ENCODE measurements at places on chromosomes 1 and 21.

DNA sequence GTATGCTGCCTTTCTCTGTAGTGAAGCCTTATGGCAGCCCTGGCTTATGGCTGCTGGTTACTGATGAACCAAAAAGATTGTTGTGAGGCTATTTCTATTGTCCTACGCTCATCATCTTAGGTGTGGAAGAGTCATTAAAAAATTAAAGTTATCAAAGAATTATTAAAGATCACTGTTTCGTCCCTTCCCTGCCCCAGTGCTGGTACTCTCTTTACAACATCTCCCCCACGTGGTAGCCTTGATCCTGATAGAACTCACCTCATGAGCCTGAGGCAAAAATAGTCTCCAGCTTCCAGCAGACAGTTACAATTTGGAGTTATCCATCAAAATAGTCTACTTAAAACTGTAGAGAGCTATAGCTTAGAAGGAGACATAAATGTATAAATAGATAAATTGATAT, 201.5 kb downstream of the S1PR1 start:
- DNase-seq, result peak; percentile 4

DNA sequence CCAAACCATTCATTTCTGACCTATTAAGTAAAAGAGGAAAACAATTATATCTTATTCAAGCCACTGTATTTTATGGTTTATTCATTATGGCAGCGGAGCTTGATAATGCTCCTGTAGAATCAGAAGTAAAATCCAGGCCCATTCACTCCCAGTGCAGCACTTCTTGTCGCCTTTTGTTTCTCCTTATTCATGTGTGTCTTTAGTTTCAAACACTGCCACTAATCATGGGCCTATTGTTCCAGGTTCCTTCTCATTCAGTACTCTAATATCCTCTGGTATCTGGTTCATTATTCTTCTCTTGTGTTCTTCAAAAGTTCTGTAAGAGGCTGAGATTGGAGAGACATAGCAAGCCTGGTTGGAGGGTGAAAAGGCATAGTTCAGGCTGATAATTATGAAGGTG, 218.3 kb downstream of the LRRIQ3 start:
- no peak for DNase-seq

GRCh38 chr1:1083416-1084371, 9.6 kb upstream of the RNF223 start:
- DNase-seq, result no peak

GRCh38 chr1:245751116-245751515, 596.3 kb downstream of the KIF26B start:
- no peak for DNase-seq

DNA sequence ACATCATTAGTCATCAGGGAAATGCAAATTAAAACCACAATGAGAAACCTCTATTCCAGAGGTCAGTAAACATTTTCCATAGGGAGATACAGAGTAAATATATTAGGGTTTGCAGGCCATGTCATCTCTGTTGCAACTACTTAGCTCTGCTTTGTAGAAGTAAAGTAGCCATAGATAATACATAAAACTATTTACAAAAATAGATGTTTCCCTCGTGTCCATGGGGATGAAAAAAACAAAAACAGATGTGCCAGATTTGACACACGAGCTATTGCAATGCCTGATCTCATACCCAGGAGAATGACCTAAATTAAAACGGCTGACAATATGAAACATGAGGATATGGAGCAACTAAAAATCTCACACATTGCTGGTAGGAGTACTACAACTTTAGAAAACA, 17.3 kb downstream of the LTN1 start:
- no peak for DNase-seq

DNA sequence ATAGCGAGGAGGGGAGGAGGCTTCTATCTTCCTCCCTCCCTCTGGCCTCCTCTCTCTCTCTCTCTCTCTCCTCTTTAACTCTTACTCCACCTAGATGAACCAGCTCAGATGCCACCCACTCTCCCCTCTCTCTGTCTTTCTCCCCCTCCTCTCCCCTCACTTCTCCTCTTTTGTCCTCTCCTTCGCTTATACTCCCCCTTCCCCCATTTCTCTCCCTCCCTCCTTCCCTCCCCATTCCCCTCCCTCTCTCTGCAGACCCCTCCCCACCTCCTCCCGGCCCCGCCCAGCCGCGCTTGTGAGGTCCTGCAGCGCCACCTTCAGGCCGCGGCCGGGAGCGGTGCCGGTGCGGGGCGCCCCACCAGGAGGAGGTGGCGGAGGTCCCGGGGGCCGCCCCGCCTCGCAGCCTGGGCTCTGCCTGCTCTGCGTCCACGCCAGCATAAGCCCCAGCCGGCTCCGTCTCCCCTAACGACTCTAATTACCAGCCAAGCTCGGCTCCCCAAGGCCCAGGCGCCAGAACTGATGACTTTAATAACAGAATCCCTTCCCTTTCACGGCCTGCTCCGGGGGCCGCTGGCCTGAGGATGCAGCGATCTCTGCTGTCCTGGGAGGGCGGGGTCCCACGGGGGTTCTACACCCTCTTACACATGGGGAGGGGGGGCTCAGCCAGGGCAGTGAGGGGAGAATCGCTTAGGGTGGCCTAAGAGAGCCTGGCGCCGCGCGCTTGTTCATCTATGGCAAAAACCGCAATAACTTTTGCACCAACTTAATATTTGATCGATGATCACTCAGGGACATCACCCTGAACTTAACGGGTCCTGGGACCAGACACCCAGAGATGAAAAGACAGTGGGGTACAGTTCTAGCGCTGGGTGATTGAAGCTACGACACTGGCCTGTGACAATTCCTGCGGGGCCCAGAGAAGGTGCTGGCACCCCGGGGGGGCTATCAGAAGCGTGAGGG, 637.3 kb downstream of the MATN1 start:
- DNase-seq, result peak; percentile 50

DNA sequence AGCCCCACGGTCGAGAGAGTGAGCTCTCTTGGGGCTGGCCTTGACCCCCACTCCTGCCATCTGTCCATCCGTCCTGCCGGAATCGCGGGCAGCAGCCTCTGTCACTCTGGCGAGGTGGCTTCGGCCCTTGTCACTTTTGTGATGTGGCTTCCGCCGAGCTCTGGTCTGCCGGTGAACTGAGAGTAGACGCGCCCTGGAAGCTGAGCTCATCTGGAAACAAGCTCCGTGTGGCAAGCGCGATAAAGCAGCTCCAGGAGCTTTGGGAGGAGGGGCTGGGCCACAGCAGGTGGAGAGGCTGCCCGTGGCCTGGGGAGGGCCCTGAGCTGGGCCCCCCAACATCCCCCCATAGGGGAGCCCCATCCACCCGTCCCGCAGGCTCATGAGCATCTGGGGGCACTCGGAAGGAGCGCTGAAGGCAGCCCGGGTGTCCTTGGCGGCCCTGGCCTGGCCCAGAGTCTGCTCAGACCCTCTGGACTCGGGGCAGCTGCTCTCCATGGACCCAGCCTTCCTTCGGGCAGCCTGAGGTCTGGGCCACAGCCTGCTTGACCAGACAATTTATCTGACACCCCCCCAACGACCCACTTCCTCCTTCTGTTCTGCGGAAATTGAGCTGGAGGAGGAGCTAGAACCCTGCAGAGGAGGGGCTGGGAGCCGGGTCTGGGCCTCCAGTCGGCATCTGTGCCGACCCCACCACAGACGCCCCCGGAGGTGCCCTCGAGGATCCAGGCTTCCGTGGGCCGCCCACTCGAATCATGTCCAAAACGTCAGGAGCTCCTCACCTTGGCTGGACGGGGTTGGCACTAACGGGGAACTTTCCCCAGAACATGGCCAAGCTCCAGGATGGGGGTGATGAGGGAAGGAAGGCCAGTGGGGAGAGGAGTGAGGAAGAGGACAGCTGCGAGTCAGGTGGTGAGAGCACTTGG, 59.1 kb downstream of the SLC19A1 start:
- peak; percentile 50 for DNase-seq

DNA sequence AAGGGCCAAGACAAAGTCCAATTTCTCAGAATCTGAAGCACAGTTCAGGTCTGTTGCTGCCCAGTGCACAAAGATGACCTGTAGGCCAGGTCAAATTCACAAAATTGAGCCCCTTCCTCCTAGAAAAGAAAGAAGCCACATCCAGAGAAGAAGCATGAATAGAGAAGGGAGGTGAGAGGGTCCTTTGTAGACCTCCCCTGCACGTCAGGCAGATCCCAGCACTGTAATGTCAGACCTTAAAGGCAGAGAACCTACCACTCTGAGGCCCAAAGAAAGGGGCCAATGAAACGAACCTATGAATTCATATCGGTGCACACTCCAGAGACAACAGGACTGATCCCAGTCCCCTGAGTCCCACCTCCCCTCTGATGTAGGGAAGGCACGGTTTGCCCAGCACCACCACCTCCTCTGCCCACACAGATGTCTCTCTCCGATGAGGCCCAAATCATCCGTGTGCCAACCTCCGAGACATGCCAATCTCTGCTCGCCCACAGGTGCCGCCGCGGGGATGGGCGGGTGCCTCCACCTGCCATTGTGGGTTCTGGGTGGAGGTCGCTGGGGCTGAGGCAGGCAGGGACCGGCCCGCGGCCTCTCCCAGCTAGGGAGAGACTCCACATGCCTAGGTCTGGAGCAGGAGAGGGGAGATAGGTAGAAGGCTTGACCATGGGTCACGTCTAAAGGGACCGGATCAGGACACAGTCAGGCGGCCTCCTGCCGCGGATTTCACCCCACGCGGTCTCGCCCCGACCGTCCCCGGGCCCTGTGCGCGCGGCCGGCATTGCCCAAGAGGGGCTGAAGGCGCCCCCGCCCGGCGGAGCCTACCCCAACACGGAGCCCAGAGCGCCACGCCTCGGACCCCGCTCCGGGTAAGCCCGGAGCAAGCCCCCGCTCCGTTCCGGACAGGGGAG, 42.1 kb downstream of the RRAGC start:
- DNase-seq, result no peak

DNA sequence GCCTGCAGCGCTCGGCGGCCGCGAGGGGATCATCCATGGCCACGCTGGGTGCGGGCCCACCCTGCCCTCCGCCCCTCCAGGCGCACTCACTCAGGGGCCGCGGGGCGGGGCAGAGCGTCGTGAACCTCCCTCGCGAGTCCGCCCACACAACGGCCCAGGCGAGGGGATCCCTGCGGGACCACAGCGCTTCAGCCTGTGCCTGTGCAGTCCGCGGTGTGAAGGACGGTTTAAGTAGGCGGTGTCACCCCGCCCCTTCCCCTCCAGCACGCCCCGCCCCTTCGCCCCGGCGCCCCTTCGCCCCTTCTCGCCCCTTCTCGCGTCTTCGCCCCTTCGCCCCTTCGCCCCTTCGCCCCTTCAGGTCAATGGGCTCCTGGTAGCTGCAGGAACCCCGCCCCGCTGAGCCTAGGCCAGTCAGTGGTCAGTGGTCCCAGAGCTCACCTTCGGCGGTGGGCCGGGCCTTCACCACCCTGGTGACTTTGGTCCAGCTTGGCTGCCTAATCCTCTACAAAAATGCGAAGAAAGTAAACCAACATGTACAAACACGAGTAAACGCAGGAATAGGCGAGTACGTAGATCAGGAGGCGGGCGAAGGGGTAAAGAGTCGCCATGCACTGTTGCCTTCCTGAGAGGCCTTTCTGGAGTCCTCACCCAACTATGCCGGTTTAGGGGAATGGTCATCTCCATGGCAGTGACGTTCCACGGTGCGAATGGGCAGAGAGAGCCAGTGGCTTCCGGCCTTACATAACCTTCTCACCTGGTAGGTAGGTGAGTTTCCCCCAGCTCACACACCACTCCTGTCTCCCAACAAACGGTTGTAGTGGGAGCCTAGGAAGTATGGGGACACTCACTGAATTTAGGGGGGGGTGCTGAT, 19.6 kb upstream of the DMRTB1 start:
- no peak for DNase-seq

GRCh38 chr1:55673416-55673815, 458.3 kb upstream of the USP24 start:
- no peak for DNase-seq

DNA sequence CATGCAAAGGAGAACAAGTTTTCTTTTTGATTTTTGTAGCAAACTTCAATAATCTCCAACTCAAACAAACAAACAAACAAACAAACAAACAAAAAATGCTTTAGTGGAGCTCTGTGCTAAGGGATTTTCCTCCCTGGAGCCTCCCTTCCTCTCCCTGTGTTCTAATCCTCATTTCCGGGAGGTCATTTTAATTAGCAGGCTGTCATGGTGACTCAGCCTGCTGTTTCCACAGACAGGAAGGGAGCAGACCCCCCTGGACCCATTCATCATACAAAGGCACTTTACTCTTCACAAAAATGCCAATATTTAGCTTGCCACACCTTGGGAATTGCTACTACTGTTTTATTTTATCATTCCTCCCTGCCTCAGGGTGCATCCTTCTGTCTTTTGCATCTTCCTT, 61.0 kb upstream of the SPATA6 start:
- no peak for DNase-seq

GRCh38 chr1:183922197-183922596, 115.3 kb downstream of the COLGALT2 start:
- no peak for DNase-seq

DNA sequence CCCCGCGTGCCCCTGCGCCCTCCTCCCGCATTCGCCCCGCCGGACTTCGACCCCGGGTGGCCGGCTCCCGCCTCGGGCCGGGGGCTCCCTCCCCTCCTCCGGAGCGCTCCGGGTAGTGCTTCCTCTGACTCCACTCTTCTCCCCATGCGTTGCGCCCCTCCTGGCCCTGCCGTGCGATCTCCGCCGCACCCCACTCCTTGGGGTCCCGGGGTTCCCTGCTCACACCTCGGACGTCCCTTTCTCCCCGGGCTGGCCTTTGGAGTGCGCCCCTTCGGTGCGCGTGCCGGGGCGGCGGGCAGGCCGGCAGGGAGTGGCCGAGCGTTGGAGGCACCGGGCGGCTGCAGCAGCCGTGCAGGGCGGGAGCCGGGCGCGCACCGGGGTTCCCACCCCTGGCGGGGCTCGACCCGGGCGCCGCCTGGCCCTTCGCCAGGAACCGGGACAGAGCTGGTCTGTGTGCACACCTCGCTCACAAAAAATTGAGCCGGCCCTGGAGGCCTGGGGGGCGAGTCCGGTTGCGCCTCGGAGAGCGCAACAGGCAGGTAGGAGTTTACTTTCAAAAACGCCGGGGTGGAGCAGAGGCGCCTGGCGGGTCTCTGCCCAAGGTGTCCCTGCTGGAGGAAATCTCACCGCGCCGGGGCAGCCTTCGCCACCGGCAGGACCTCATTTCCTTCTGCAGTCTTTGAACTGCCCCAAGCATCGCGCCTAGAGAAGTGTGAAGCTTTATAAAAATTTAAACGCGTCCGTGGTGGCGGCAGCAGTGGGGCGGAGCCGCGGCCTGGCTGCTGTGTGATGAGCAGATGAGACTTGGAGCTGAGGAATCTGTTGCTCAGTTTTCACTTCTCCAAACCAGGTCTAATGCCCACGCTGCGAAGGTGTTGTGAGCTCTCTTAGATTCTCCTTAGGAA, 650 bp downstream of the VANGL1 start:
- DNase-seq, result peak; percentile 54

GRCh38 chr1:11331036-11331944, 58.3 kb downstream of the UBIAD1 start:
- DNase-seq, result no peak

GRCh38 chr1:193241132-193241827, 54.9 kb upstream of the B3GALT2 start:
- DNase-seq, result peak; percentile 71
